Activated CD4-positive, alpha-beta T cell treated with anti-CD3 and anti-CD28 coated beads for 1 hour (primary cell): ENCODE measurements at places on chromosomes 4 and X.

DNA sequence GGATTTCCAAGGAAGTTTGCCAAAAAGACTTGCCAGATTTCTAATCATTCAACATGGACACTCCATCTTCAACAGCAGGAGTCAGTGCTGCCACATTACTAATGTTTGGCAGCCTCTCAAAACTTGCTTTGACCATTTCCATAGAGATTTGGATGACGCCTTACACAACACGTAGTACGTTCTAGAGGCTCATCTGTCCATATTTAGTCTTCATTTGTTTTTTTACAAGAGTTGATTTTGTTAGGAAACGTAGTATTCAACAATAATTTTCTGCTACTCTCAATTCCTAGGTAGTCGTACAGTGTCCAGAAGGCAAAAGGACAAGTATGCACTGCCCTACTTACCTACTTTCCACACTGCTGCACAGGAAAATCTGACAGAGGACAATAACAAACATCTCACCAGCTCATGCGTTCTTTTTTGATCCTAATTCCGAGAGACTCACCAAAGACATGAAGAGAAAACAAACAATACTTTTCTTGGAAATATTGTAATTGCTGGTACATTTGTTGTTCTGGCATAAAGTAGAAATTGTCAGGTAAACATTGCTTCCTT lies 117.3 kb downstream of the SNCA start:
- DNase-seq, result no peak

- no peak for DNase-seq
These were observed 89.8 kb upstream of the ARMCX2 start for GRCh38 chrX:101749436-101749835.

- no peak for DNase-seq
These were observed 113.2 kb downstream of the MID1 start for GRCh38 chrX:10507181-10507580.

DNA sequence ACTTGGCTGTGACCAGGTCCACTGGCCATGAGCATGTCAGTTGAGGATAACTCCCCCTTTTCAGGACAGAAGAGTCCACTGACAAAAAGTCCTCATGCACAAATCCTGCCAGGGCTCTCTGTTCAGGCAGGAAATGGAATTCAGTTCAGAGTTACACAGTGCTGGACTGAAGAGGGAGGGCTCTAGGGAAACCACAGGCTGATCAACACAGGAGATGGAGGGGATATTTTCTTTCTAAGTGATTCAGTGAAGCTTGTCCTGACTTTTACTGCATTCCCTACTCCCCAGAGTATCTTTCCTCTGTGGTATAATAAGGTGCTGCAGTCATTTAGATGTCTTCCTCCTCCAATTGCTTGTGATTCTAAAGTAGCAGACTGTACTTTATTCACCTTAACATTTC lies 335.5 kb upstream of the IGFBP7 start:
- no peak for DNase-seq
